ENCODE measurements at places on chromosomes 7 and 10.
A peak's percentile ranks its signal among the peaks of the same experiment; 100 is the strongest.

DNA sequence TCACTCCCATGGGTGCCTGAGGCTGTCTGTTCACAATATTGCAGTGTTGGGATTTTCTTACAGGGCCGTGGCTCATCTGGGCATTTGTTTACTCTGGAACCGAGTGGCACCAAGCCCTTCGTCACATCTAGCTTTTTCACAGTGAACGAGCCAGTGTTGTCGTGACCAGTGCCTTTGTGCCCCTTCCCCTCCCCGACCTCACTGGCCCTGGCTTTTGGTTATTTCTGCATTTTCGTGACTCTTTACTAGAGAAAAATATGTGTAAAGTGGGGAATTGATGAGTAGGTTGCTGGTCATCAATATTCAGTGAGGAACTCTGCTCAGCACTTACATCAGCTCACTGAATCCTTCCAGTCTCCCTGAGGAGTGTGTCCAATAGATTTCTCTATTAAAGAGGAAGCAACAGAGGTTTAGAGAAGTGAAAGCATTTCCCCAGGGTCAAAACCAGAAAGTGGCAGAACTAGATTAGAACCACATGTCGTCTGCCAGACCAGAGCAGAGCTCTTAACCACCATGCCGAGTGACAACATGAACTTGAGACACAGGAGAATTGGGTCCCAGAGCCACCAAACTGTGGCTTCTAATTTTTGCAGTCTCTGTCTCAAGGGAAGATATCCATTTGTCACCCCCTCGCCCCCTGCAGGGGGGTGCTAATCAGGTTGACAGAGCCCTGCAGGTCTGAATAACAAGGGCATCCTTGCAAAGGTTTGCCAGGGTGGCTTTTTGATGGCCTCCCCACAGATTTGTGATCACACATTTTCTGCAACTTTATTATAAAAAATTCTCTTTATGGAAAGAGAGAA is 125.3 kb downstream of the CHN2 start:
- no peak for DNase-seq

DNA sequence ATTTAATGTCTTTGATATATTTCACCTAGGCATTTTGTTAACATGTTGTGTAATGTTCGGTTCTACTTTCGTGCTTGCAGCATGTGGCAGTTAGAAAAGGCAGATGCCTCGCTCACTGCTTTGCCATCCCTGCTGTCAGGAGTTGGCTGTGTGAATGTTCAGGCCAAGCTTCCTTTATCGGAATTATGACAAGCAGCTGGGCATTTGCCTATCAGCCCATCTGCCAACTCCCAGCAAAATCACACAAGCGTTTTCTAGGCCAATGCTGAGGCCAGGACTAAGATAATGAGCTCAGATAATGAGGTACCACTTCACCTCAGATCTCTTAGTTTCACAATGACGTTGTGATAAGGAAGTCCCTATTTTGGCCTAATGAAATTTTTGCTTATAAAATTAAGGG is 212.7 kb upstream of the FAM3C start:
- DNase-seq: no peak

DNA sequence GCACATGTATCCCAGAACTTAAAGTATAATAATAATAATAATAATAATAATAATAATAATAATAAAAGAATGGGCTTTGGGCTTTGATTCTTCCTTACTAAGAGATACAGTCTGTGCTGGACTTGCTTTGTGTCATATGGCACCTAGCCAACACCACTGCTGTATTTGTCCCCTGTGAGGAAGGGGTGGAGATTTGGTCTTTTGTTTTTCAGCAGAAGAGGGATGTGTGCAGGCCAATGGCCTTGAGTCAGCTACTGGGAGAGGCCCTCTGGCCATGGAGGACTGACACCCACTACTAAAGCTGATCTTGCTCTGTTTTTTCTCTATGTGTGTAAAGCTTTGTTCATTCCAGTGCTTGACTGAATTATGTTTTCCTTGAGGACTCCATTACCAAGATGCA is 573.0 kb upstream of the PCDH15 start:
- DNase-seq: no peak

- DNase-seq: no peak
These were observed 39.3 kb upstream of the TMEM26 start for GRCh38 chr10:61492364-61492995.

DNA sequence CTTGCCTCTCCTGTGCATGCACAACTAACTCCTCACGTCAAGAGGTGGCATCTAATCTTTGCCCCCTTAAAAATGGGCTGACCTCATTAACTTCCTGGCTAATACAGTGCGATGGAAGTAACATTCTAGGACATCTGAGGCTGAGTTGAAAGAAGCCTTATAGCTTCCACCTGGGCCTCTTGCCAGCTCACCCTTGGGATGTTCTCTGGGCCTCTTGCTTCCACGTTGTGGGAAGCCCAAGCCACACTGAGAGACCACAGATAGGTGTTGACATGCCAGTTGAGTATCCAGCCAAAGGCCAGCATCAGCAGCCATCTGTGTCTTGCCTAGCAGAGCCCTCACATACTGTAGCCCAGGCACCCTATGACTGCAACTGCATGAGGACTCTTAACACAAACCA is 60.8 kb upstream of the GDF10 start:
- DNase-seq: no peak

DNA sequence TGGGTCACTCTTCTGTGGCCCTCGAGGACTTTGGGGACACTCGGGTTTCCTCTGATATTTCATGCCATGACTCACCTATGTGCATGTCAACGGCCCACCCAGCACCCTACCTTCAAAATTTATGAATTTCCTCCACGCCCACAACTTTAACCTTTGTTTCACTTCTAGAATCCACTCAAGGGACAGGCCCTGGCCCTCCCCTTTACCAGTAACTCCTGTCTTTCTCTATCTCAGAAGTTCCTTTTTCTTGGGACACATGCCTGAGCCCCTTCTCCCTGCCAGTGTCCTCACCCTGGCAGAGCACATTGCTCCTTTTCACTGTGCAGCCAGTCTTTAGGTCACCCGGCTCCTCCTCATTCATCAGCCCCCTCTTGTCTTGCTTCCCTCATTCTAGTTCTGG is 282.5 kb upstream of the KLF6 start:
- DNase-seq: no peak

GRCh38 chr10:72690071-72690755 is 1.7 kb upstream of the MCU start:
- no peak for DNase-seq

GRCh38 chr10:14821635-14822375 is 16.0 kb downstream of the CDNF start:
- no peak for DNase-seq

DNA sequence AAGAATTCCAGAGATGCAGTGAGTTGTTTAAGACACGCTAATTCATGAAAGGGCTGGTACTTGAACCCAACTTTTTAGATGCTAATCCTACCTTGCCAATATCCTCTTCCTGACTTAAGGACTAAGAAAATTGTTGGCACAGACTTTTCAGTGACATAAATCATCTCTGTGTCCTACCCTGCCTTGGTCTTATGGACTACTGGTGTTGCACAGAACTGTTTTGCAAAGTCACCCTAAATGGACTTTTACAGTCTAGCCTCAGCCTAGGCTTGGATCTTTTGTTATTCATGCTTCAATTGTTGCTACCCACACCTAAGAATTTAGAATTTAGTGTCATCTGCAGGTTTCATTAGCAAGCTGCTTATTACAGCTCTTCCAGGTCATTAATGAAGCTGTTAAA is 112.7 kb downstream of the SORCS1 start:
- DNase-seq: no peak

DNA sequence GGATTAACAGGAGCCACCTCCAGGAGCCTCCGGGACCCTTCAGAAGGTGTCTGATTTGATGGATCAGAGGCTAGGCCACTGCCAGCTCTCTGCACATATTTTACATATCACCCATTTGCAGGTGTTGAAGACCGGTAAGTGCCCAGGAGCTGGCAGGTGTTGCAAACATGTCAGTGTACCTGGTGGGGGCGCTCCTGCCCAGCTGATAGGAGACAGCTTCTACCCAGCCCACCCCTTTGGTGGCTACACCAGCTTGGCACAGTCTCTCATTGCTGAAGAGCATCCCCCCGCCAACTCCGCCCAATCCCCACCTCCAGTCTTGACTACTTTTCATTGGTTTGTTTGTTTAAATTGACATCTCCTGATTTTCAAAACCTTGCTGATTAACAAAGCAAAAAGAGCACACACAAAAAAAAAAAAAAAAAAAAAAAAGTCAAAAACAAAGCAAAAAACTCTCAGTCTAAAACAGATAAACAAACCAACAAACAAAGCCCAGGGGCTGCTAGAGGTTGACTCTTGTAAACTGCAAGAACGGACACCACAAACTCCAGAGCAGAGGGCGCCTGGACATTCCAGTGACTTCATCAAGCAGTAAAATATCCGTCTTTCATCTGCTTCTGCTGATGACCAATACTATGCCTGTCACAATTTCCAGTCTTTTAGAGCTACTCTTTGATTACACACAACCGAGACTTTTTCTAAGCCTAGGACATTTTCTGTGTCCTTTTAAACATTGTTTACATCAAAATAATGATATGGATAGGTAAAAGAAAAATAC is 275.3 kb downstream of the NRG3 start:
- peak; percentile 10 for DNase-seq

GRCh38 chr10:100670828-100671479 is 74.4 kb upstream of the PAX2 start:
- DNase-seq: peak; percentile 73

- DNase-seq: peak; percentile 90
These were observed at the start of gene FUOM for GRCh38 chr10:133357285-133358161. Gene FUOM, minus strand, starts transcription at chr10:133358019. Its CDS starts 12 bp downstream, at chr10:133358007.

GRCh38 chr10:20885678-20886077 is 11.4 kb downstream of the NEBL start:
- no peak for DNase-seq

GRCh38 chr7:120334475-120334874 is 61.5 kb downstream of the KCND2 start:
- no peak for DNase-seq

DNA sequence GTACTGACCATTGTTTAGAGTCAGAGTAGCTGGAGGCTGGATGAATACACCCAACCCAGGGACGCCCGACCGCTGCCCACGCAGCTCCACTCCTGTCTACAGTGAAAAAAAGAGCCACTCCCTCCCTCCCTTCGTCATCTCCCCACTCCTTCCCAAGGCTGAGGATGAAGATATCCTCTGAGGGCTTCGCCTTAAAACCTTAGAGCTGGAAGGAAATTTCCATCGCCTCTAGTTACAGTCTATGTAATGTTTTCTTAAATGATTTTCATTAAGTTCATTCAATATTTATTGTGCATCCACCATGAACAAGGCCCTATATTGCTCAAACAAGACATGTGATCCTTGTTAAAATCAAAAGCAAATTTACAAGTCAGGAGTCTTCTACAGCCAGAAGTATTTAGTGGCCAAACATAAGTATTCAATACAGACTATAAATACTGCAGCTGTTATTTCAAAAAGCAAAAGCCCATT is 11.3 kb upstream of the SLIT1 start:
- no peak for DNase-seq

- no peak for DNase-seq
These were observed 1.1 kb downstream of the NDST2 start for GRCh38 chr10:73810358-73810734.

DNA sequence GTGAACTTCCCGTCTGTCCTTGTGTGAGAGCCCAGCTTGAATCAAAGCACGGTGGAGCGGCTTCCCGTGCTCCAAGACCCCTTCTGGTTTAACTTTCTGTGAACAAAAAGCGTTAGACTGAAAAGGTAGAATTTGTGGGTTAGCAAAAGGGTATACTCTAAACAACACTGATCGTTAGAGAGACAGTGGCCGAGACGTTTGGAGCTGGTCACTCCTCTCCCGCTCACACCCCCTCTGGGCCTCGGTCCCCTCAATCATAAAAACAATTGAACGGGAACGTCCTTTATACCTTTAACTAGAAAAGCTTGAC is 502 bp downstream of the PRKRIP1 start:
- DNase-seq: no peak

GRCh38 chr10:18056583-18056982 is 83.6 kb upstream of the CACNB2 start:
- no peak for DNase-seq

- DNase-seq: no peak
These were observed 25.5 kb downstream of the FGFBP3 start for GRCh38 chr10:91883549-91884444.

DNA sequence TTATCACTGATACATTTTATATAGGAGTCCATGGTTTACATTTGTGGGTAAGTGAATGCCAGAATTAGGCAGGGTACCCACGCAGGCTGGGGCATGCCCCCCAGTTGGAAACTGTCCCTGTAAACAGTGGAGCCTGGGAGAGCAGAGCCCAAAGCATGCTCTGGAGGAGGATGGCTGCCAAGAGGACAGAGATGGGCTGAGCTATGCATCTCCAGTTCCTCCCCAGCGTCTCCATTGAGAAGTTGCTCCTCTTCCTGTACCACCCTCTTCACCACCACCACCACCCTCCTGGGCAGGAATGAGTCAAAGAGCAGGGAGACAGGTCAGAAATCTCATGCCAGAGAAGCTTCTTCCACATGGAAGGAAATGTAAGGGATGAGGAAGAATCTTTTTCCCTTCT is 67.7 kb upstream of the KMT2E start:
- no peak for DNase-seq

GRCh38 chr10:46301056-46301645 is 14.4 kb downstream of the ANTXRL start:
- DNase-seq: no peak

DNA sequence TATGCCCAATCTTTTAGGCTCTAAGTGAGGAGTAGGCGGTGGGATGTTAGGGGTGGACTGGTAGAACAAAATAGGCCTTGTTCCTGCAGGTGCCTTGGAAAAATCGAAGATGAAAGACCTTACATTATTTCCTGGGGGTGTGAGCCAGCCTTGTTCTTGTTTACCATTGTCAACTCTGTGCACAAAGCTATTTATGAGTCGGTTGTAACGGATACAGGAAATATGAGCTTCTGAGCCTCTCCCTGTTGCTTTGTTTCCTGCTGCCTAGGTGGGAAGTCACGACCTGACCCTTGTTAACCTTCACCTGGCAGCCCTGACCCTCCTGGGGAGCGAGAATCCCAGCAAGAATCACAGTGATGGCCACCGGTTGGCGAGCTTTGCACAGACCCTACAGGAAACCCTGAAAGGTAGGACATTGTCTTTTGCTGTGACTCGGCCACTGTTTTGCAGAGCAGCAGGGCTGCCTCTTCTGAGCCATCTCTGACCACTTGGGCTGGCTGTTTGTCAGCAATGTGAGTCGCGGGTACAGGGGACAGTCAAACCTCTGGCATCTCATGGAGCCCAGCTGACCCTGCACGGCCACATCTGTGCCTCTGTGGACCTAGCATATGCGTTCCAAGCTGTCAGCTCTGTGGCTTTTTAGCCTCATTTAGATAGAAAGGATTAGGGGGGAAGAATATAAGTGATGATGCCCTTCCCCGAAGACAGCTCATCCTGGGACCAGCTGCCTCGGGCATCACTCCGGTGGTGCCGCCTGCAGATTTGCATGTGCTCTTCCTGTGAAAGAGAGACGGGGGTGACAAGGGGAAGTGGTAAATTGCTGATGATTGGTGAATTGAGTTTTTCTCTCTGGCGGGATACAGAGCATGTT is 102.1 kb upstream of the ANLN start:
- peak; percentile 39 for DNase-seq

GRCh38 chr10:49446031-49446430 is 50.1 kb upstream of the DRGX start:
- DNase-seq: no peak

- DNase-seq: peak; percentile 8
These were observed 38.0 kb upstream of the CACNA2D1 start for GRCh38 chr7:82481499-82482097.

Data from HuH-7 (cell line).